Activated B cell treated with CpG ODN at 0.5 μM for 24 hours (primary cell): ENCODE measurements at places on chromosomes 5 and 9.

GRCh38 chr9:99101271-99101670 is 3.6 kb upstream of the TGFBR1 start:
- DNase-seq = no peak

GRCh38 chr5:79938468-79938867 is 52.6 kb downstream of the MTX3 start:
- no peak for DNase-seq

GRCh38 chr5:133147411-133147810 is 95.6 kb downstream of the HSPA4 start:
- no peak for DNase-seq

GRCh38 chr9:81150016-81150625 is 539.2 kb downstream of the TLE1 start:
- DNase-seq = no peak

- DNase-seq = no peak
Observed at GRCh38 chr5:52925001-52925400, 64.2 kb upstream of the ITGA2 start.

GRCh38 chr5:68482199-68482598 is 266.6 kb downstream of the PIK3R1 start:
- DNase-seq = no peak

GRCh38 chr5:59596586-59597350 is 296.8 kb downstream of the PDE4D start:
- DNase-seq = no peak

DNA sequence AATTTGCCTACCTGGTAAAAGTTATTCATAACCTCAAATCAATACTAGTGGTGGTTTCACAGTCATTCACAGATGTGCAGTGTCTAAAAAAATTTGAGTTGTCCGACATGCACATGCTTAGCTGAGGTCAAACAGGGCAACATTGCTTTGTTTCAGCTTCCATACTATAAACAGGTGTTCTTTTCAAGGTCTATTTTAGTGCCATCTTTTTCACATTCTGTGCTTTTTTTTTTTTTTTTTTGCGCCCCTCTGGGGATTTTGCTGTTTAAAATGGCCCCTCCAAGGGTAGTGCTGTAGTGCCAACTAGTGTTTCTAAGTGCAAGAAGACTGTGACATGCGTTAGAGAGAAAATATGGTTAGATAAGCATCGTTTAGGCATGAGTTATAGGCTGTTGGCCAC is 14.5 kb downstream of the PHAX start:
- no peak for DNase-seq
